Stimulated activated CD4-positive, alpha-beta T cell treated with anti-CD3 and anti-CD28 coated beads, Interleukin-1b, Interleukin-23, amount 100 ng/mL, for 24 hours (primary cell): ENCODE measurements at places on chromosomes 5 and 9.

DNA sequence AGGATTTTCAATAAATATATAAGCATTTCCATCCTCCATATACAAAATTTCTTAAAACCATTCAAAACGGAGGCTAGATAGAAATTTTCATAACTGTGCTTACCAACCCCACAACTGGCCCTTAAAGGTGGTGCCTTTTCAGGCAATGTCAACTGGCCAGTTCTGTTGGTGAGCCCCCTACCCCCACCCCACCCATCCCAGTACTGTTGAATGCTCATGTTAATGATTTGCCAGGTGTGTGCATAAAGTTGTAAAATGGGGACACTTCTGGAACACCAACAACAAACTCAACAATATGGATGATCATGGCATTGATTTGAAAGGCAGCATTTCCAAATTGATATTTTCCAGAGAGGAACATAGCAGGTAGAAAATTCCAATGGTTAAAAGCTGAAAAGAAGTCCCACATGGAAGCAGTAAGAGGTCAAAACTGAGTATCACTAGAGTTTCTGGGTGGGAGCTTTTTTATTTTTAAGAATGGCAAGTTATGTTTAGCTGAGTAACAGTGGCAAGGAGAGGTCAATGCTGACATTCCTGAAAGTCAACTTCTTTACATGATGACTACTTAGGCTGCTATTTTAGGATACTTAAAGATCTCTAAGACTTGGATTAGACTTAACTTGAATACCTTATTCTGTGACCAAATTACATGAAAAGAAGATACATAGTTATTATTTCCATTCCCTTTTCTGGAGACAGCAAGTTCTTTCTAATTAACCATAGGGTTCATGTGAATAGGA, 2.7 kb downstream of the LEAP2 start:
- DNase-seq = no peak

GRCh38 chr9:132127888-132128534, 33.8 kb upstream of the NTNG2 start:
- DNase-seq = no peak

GRCh38 chr5:148993283-148993936, 69.5 kb downstream of the SH3TC2 start:
- no peak for DNase-seq

GRCh38 chr5:177601577-177602457, 1.9 kb downstream of the B4GALT7 start:
- DNase-seq = no peak

DNA sequence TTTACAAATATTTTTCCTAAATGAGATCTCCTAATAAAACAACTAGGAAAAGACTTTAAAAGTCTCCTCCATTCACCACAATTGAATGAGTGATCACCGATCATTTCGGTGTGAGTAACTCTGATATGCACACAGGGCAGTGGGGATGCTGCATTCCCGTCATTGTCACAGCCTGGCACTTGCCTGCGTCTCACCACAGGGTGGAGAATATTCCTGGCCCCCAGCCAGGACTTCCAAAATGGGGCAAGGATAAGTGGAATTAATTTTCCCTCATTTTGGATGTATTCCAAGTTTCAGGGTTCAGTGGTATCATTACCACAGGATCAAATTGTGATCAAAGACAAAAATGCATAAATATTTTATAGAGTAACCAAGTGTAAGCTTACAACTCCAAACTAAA, 107.1 kb downstream of the CTNND2 start:
- DNase-seq = no peak

- no peak for DNase-seq
These were observed 17.6 kb downstream of the FAM169A start for GRCh38 chr5:74848553-74849025.

DNA sequence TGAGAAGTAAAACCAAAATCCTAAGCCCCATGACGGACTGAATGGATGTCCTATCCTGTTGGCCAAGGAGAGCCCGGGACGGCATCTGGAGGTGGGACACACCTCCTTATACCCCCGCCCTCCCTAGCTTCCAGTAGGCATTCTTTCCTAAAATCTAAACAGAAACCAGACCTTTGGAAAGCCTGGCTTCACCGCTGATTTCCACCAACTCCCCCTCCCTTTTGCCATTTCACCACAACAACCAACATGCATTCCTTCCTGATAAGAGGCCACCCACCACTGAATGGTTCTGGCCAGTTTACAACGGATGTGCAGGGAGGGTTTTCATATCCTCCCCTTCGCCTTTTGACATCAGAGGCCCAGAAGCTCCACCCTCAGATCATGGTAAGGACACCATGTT, 9.2 kb upstream of the RARS1 start:
- no peak for DNase-seq

GRCh38 chr9:14283276-14283675, 30.7 kb downstream of the NFIB start:
- DNase-seq = no peak

DNA sequence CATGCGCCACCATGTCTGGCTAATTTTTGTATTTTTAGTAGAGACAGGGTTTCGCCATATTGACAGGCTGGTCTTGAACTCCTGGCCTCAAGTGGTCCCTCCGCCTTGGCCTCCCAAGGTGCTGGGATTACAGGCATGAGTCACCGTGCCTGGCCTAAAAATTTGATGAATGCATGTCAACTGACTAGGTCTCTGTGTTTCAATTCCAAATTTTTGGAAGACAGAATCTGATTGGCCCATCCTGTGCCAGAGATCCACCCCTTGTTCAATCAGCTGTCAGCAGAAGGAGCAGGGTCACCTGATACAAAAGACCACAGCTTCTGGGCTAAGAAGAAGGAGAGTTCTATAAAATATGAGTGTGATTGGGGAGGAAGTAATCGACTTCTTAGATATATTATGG, 43.5 kb upstream of the COL15A1 start:
- DNase-seq = no peak

GRCh38 chr5:174996941-174997340, 272.6 kb downstream of the MSX2 start:
- DNase-seq = no peak
